ENCODE measurements at places on chromosomes 16 and 17.
A peak's percentile ranks its signal among the peaks of the same experiment; 100 is the strongest.

DNA sequence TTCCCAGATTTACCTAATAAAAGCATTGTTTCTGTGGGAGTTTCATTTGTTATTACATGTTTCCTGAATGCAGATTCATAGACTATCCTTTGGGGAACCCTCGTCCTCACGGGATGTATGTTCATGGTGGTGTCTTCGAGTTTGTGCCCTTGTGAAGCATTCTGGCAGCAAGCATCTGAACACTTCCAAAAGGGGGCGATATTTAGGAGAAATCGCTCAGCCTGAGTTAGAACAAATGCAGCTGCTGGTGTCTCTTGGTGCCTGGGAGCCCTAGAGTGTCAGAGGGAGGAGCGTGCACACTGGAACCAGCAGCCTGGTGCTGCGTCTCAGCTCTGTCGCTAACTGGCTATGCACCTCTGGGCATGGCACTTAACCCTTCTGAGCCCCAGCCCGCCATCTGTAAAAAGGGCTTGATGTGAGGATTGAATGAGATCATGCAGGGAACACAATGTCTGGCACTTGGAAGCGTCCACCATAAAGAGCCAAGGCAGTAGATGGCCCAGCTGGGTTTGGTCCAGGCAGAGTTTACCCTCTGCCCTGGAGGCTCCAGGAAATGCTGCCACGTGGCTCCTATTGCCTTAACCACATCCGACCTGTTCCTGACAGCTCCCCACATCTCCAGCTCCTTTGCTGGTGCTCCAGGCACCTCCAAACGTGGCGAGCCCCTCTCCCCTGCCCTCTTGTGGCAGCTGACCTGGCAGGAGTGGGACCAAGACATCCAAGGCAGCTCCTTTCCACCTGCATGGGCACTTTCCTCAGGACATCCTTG, 25.0 kb upstream of the C16orf78 start:
- peak; percentile 9 for DNase-seq

DNA sequence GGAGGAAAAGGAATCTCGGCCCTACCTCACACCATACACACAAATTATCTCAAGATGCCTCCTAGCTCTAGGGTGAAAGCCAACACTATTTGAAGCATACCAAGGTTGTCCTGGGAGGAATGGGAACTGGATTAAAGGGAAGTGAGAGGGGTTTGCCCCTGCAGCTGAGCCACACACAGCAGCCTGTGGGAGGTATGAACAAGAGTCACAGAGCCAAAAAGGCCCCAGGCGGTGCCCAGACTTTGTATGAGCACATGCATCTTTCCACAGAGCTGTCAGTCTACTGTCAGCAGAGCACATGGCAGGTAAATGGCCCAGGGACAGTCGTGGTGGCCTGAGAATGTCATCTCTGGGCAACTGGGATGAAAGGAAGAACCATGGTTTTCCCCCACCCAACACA, 31.0 kb upstream of the RCVRN start:
- DNase-seq, result no peak

- DNase-seq, result peak; percentile 9
Measured at GRCh38 chr17:19672009-19672750, 23.6 kb downstream of the ALDH3A2 start.

GRCh38 chr16:17266608-17267313, 204.0 kb downstream of the XYLT1 start:
- no peak for DNase-seq

DNA sequence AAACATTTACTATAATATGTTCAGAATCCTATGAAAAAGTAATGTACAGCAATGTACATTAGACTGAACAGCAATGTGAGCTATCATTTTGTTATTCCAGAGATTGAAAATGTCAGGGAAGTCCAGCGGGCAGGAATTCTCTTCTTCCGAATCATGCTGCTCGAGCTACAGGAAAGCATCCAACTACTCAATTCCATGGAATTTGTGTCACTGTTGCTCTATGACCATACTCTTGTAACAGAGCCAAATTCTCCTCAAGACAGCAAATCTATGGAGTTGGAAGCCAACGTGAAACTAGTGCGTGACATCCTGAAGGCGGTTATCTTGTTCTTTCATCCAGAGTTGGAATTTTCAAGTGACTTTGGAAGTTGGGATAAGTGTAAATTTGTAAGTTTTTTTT, 24.8 kb upstream of the NSRP1 start:
- no peak for DNase-seq

DNA sequence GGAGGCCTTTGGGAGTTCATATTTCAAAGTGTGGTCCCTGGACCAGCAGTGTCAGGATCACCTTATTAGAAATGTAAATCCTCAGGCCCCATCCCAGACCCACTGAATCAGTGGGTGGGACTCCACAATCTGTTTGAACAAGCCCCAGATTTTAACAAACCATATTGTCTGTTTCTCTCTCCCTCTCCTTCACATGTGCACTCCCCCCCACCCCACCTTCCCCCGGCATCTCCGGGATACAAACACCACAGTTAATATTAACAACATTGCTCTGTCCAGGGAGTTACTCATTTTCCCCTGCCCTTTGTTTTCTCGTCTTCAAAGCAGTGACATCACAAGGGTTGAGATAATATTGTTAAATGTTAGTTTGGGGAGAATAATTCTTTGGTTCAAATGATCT, 127.3 kb downstream of the KATNIP start:
- DNase-seq, result no peak

- DNase-seq, result no peak
Measured at GRCh38 chr16:50360779-50361178, 8.0 kb downstream of the BRD7 start.

All from KBM-7 (cell line).